ENCODE measurements at places on chromosomes 4 and X.

DNA sequence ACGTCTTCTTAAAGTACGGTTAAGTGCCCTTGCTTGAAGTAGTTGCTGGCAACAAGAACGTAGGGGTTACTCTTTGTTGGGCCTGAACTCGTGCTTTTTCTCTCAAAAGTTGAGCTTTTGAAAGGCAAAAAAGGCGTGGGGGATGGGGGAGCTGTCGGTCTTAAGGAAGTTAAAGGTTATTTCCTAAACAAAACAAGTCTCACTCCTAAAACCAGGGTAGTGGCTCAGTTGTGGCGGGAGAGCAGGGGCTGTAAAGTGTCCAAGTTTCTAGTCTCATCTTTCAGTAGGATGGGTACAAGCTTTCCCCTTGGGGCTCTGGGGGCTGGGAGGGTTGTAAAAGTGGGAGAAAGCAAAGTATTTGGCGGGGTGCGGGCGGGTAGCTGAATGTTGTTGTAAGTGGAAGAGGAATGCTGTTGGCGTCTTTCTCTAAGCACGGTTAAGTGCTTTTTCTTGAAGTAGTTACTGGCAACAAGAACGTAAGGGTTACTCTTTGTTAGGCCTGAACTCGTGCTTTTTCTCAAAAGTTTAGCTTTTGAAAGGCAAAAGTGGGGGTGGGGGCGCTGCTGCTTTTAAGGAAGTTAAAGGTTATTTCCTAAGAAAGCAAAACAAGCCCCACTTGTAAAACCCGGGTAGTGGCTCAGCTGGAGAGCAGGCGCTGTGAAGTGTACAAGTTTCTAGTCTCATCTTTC is 904 bp upstream of the WDR1 start:
- no peak for DNase-seq

- DNase-seq, result no peak
Measured at GRCh38 chrX:120459309-120459708, 9.8 kb downstream of the LAMP2 start.

DNA sequence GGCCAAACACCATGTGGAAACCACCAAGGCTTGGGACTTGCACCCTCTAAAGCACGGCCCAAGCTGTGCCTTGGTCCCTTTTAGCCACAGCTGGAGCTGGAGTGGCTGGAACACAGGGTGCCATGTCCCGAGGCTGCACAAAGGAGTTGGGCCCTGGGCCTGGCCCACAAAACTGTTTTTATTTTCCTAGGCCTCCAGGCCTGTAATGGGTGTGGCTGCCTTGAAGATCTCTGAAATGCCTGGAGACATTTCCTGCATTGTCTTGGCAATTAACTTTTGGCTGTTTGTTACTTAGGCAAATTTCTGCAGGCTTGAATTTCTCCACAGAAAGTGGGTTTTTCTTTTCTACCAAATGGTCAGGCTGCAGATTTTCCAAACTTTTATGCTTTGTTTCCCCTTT is 55.7 kb downstream of the IL15 start:
- no peak for DNase-seq

DNA sequence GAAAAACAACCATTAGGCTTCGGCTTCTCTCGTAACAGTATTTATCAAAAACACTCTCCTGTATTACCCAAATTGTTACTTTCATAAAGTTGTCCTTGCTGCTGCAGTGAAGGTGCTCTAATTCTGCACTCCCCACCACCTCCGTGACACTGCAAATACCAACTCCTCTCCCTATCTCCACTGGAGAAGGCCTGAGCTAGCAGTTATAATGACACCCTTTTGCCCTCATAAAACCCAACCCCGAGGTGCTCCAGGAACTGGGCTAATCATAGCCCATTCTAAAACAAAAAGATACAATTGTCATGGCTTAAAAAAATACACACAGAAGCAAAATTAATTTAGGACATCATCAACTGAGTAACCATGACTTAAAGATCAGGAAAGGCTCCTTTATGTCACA is 59.2 kb downstream of the MAP7D2 start:
- DNase-seq, result no peak

- no peak for DNase-seq
Measured at GRCh38 chr4:98126141-98126540, 17.1 kb downstream of the STPG2 start.

DNA sequence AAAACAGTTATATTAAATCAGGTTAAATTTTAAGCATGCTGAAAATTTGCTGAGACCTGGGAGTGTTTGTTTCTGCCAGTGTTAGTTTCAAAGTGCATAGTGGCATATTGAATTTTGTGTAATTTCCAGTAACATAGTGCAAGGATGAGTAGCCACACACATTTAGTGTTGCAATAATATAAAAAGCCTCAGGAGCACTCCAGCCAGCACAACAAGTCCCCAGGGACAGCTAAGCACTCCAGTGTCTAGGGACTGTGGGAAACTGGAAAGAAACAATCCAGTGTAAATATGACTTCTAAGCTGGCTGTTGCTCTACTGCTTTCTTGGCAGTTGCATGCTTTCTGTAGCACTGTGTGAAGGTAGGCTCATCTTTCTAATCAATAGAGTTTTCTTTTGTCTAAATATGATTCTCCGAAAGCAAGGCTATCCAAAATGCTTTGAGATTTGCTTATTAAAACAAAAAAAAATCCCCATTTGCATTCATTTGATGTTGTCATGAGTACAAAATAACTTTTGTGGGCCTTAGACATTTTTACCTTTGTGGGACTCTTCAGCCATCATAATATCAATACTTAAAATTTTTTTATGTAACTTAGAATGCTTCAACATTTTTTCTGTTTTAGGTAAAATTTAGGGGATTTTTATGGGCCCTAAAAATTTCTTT is 24.2 kb upstream of the CXCL2 start:
- peak; percentile 23 for DNase-seq

DNA sequence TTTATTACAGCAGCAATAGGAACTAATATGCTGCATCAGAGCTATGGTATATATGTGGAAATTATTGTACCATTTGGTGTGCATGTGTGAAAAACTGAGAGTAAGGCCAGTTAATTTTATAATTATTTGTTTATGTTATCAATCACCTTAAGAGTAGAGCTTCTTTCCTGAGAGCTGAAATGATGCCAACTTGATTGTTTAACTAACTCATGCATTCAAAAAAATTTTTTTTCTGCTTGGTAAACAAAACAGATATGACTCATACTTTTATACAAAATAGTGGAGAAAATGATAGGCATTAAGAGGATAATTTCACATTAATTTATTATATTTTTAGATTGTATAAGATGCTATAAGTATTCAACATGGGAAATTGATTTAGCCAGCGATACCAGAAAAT is 622.7 kb downstream of the RAPGEF2 start:
- DNase-seq, result no peak

- peak; percentile 63 for DNase-seq
Measured at GRCh38 chr4:15002659-15003400, 549 bp downstream of the CPEB2 start.

DNA sequence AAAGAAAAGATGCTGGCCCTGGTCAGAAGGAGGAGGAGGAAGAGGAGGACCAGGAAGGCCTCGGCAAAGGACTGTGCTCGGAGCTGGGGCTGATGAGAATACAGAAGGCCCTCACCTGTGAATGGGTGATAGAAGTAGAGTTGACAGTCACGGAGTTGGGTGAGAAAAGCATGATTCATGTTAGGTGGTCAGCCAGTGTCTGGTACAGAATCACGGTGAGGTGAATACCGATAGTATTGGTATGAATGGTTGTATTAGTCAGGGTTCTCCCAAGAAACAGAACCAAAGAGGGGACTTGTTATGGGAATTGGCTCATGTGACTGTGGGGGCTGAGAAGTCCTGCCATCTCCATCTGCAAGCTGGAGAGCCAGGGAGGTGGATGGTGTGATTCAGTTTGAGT is 32.5 kb upstream of the FAM156A start:
- no peak for DNase-seq

All from NCI-H524 (cell line).